Lower leg skin (tissue), 4 donors: ENCODE measurements at places on chromosomes 5 and 9. TPM values are rescaled to one million over a fixed set of nuclear protein-coding genes. Genes with fewer than 3 reads are reported as not detected.

GRCh38 chr9:130446101-130446861 lies 1.5 kb downstream of the ASS1 start:
- DNase-seq = peak; percentile 96

DNA sequence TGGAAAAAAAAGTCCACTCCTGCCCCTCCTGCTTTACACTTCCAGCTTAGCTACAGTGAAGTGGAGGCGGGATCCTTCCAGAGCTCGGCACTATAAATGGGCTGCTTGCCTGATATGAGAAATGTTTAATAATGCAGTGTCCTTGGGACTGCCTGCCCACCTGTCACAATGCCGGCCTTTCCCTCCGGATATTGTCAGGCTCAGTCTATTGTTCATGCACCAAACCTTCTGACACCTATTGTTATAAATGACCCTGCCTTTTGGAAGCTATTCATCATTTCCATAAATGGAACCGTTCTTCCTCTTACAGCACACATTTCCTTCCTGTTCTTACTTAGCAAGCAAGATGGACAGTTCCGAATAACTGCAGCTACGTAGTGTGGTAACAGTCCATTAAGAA lies 146.3 kb downstream of the DMAC1 start:
- DNase-seq = no peak

- DNase-seq = no peak
Observed at GRCh38 chr5:93674138-93674537, 67.3 kb downstream of the POU5F2 start.

- no peak for DNase-seq
Observed at GRCh38 chr5:159864885-159865691, 51.2 kb upstream of the ADRA1B start.

CACFD1 gene
- 4.1 TPM for total RNA-seq
